Heart right ventricle (tissue), 16 donors: ENCODE measurements at places on chromosomes 7 and 10. TPM values are rescaled to one million over a fixed set of nuclear protein-coding genes. Genes with fewer than 3 reads are reported as not detected.

The UCN3 gene
- total RNA-seq: not detected

The H2AZ2 gene
- total RNA-seq: 270 TPM

- H3K4me1 ChIP-seq: no peaks in the 10 kb centered on the region
- H3K4me3 ChIP-seq: no peak overlapping the region
- no peak for DNase-seq
- H3K27me3 ChIP-seq: no peaks in the 10 kb centered on the region
- no peaks in the 10 kb centered on the region for H3K36me3 ChIP-seq
- H3K27ac ChIP-seq: no peak overlapping the region
These were observed 29.1 kb downstream of the MKX start for GRCh38 chr10:27716521-27716920.

- no peak overlapping the region for H3K4me3 ChIP-seq
- DNase-seq: peak; percentile 87
- peaks cover 88% of the 10 kb centered on the region for H3K4me1 ChIP-seq
- H3K36me3 ChIP-seq: no peaks in the 10 kb centered on the region
These were observed 72.8 kb upstream of the PPIF start for GRCh38 chr10:79274279-79275104.

GRCh38 chr7:142301299-142301698 lies 43.4 kb upstream of the PRSS58 start:
- no peak overlapping the region for H3K27ac ChIP-seq
- no peak overlapping the region for H3K4me3 ChIP-seq
- no peaks in the 10 kb centered on the region for H3K36me3 ChIP-seq
- no peaks in the 10 kb centered on the region for H3K4me1 ChIP-seq
- no peak for DNase-seq
